ENCODE measurements at places on chromosomes 5 and 9. TPM values are rescaled to one million over a fixed set of nuclear protein-coding genes. Genes with fewer than 3 reads are reported as not detected.

- DNase-seq = no peak
Observed at GRCh38 chr9:32622948-32623347, 12.5 kb downstream of the TAF1L start.

GRCh38 chr9:89879276-89879675 is 274.5 kb downstream of the GADD45G start:
- no peak for DNase-seq

- no peak for DNase-seq
Observed at GRCh38 chr5:171543148-171543815, 123.8 kb downstream of the FGF18 start.

GRCh38 chr5:1105350-1106265 is 6.3 kb downstream of the SLC12A7 start:
- no peak for DNase-seq

DNA sequence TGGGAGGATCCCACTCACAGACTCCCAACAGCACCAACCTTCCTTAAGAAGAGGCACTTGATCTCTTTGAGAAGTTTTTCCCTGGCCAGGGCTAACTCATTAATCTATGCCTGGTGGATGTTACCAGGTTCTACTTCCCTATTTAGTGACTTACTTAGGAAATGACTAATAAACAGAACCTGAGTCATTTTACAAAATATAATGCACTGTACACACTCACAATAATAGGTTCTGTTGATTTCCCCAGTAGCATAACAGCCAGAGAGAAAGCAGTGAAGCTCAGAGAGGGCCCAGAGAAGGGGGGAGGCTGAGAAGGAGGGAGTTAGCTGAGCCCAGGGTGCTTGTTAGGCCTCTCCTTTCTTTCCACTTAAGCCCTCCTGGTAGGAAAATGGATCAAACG is 27.1 kb downstream of the FRMD3 start:
- DNase-seq = no peak

DNA sequence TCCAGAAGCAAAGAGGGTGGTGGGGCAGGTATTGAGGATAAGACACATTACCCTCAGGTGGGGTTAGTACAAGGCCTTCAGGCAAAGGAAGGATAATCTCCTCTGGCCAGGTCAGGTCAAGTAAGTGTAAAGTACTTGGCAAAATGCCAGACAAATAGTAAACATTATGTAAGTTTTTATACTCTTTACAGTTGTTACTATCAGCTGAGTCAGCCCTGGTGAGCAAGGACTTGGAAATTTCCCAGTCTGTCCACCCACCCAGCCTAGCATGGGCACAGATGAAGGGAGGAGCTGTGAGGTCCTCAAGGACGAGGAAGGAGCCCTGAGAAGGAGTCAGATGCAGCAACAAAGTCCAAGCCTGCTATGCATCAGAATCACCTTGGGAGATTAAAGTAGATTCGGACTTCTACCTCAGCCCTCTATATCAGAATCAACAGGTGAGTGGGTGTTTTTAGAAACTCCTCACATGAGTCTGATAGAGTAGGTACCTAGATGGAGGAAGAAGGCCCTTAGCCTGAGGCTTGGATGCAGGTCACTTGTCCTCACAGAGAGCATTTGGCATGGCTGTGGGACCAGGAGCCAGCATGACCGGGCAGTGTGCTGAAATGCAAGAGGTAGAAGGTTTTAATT is 50.2 kb upstream of the BARX1 start:
- no peak for DNase-seq

DNA sequence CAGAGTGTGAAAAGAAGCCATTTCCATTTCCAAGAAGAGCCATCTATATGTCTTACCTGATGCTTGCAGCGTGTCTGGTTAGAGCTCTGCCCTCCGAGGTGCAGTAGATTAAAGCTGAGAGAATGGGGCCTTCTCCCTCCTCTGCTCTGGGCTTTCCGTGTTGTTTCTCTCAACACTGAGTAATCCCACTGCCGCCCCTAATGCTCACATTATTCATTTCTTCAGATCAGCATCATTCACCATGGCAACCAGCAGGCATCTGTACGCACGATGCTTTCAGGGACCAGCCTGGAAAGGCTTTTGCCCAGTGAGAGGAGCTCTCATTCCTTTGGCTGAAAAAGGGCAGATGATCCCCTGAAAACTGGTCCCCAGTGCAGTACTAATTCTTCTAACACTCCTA is 79.6 kb downstream of the CYFIP2 start:
- DNase-seq = no peak

DNA sequence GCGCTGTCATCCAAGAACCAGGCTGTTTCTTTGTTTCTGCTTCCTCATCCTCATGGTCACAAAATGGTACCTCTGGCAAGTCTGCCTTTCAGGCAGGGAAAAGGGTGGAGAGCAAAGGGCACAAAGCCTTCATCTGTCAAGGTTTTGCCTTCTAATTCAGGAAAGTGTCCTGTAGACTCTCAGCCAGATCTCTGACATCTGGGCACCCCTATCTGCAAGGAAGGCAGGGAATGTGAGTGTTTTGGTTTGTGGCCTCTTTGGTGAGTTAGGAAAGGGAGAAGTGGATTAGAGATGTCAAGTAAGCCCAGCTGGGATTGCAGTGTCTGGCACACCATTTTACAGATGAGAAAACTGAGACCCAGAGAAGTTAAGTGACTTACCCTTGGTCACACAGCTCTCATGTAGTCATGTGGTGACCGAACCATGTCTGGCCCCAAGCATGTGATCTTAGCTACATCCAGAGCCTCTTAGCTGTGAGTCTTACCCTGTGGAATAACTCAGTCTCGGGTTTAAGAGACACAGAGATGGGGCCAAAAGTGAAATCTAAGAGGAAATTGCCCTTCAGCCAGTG is 115.6 kb upstream of the SAP30L start:
- DNase-seq = no peak

- no peak for DNase-seq
Observed at GRCh38 chr9:122518841-122519240, at the start of gene OR1J4. OR1J4 (plus strand) TSS chr9:122519141; CDS start chr9:122519141, 0 bp downstream.

DNA sequence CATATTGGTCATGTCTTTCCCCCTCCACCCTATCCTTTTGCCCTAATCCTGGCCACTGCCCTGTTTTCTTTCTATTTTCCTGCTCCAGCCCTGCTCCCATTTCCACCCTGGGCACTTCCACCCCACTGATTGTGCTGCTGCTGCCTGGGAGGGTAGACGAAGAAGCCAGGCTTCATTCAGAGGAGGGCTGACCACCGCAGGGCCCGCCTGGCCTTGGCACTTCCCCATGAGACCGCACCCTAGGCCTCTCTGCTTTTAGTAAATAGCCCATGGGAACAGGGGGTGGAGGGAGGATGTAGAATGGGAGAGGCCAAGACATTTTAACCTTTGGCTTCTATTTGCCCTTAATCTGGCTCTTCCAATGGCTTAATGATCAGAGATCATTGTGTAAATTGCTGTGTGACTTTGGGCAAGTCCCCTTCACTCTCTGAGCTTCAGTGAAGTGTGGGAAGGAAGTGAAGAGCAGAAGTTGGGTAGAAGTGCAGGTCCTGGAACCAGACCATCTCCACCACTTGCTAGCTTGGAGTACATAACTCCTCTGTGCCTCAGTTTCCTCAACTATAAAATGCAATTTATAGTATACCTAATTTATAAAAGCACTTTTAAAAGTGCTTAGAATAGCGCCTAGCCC is 13.6 kb upstream of the GPX3 start:
- peak; percentile 59 for DNase-seq

DNA sequence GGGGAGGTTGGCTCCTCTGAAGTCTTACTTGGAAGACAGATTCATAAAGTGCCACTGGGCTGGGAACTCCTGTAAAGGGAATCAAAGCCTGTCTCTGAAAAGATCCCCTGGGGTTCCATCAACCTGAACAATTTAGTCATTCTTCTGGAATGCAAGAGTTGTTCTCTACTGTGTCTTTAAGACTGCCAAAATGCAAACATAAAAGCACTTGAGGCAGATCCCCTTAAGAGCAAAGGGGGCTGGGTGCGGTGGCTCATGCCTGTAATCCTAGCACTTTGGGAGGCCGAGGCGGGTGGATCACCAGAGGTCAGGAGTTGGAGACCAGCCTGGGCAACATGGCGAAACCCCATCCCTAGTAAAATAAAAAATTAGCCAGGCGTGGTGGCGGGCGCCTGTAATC is 16.7 kb downstream of the CDKN2AIPNL start:
- DNase-seq = no peak

DNA sequence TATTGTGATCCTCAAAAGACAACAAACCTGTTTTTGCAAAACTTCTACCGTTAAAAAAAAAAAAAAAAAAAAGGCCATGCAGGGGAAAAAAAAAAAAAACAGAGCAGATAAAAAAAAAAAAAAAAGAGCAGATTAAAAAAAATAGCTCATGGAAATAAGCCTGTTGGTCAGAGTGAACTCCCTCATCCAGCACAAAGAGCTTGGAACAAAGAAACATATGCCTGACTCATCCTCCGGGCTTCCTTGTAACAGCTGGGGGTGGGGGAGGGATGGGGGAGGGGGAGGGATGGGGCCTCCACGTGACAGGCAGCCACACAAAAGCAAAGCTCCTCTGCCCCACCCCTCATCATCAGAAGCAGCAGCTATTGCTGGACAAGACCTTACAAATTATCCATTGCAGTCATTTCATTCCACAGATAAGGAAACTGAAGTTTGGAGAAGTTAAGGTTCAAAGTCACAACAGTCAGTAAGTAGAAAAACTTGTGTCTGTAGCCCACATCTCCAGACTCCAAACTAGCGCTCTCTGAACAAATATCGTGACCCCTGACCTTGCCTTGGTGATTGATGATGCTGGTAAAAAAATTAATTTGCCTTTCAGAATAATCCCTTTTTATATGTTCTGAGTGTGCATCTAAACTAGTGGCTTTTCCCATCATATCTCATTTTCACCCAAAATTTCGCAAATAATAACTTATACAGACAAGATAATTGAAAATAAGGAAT is 38.9 kb downstream of the SLC35D2 start:
- peak; percentile 40 for DNase-seq

GRCh38 chr5:139636975-139637408 is 11.2 kb upstream of the CXXC5 start:
- no peak for DNase-seq

DNA sequence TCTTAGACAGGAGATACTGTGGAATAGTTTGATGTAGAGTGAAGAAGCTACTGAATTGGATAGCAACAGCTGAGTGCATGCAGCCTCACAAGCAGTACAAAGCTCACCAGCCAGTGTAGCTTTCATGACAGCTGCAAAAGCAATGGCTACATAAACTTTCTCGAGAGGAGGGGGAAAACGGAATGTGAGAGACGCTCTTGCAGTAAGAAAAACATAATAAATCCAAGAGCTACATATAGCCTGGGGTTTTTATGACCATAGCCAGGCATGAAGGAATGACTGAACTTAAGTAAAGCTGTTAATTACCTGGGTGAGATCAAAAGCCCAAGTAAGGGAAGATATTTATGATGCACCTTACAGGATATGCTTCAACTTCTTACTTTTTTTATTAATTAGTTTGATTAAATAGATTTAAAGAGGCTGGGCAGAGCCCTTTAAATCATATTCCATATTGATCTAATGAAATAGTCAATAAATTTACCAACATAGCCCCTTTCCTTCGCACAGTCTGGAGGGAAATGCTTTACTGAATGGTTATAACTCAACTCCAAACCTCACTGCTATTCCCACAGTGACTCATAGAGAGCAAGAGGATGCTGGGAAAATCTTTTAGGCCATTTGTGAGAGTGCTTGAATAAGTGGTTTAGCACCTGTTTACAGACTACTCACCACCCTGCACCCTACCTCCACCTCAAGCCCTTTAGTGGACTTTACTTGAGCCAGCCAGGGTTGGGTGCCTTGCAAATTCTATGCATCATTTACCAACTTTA is 407.2 kb upstream of the CLINT1 start:
- DNase-seq = no peak

GRCh38 chr9:121636341-121636865 is 15.0 kb upstream of the DAB2IP start:
- DNase-seq = peak; percentile 72

- DNase-seq = no peak
Observed at GRCh38 chr9:120654272-120654671, 60.0 kb downstream of the MEGF9 start.

RFESD gene
- polyA plus RNA-seq = 6.0 TPM

OR1Q1 gene
- not detected for polyA plus RNA-seq

CD72 gene
- 0.46 TPM for polyA plus RNA-seq

NR5A1 gene
- polyA plus RNA-seq = 0.01 TPM

GCNT4 gene
- polyA plus RNA-seq = 0.65 TPM
